ENCODE measurements at places on chromosomes 3 and 15. TPM values are rescaled to one million over a fixed set of nuclear protein-coding genes. Genes with fewer than 3 reads are reported as not detected.
A peak's percentile ranks its signal among the peaks of the same experiment; 100 is the strongest.

The GOLGA8J gene
- polyA plus RNA-seq, result 0.45 TPM

- no peak overlapping the region for H3K27ac ChIP-seq
- H3K36me3 ChIP-seq, result no peaks in the 10 kb centered on the region
- no peaks in the 10 kb centered on the region for H3K4me1 ChIP-seq
- H3K4me3 ChIP-seq, result no peak overlapping the region
- H3K27me3 ChIP-seq, result peaks cover 2% of the 10 kb centered on the region
These were observed 200.7 kb downstream of the MEIS2 start for GRCh38 chr15:36899696-36900095.

DNA sequence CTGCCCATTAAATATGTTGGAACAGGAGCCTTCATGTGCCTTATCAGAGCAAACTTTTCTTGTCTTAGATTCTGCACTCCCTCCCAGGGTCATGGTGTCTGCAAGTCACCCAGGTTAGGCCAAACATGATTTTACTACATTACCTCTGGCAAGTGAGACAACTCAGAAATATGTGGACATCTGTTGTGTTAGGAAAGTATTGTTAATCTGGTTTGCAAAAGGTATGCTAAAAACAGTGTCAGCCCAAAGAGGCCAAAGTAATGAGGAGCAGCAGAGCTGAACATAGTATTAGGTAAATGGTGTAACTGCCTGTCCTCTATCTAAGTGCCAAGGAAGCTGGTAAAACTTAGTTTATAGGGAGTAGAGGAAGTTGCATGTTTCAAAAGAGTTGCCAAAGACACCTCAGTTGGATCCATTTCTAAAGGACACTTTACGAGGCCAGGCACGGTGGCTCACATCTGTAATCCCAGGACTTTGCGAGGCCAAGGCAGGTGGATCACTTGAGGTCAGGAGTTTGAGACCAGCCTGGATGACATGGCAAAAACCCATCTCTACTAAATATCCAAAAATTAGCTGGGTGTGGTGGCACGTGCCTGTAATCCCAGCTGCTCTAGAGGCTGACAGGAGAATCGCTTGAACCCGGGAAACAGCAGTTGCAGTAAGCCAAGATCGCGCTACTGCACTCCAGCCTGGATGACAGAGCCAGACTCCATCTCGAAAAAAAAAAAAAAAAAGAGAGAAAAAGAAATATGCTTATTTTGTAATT lies 22.5 kb upstream of the PPIB start:
- H3K27me3 ChIP-seq, result no peaks in the 10 kb centered on the region
- H3K4me1 ChIP-seq, result no peaks in the 10 kb centered on the region
- H3K4me3 ChIP-seq, result no peak overlapping the region

DNA sequence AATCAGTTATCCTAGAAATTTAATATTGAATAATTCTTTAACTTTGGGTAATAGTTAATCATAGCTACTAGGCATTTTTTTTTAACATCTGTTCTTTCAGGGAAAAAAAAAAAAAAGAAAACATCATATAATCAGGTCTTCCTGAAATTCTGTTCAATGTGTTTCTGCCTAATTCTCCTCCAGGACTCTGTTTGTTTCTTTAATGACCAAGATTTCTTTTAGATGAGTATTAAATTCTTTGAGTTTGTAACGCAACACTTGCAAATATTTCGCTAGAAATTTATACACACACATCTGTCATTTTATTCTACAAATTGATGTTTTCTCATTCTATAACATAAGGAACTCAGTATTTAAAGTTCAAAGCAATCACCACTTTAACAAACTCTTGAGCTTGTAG lies 56.7 kb downstream of the ALCAM start:
- no peaks in the 10 kb centered on the region for H3K4me1 ChIP-seq
- no peak for DNase-seq
- H3K4me3 ChIP-seq, result no peak overlapping the region
- no peaks in the 10 kb centered on the region for H3K36me3 ChIP-seq
- H3K27me3 ChIP-seq, result no peaks in the 10 kb centered on the region

The ELL3 gene
- polyA plus RNA-seq, result 3.6 TPM

The DUOXA2 gene
- polyA plus RNA-seq, result not detected

DNA sequence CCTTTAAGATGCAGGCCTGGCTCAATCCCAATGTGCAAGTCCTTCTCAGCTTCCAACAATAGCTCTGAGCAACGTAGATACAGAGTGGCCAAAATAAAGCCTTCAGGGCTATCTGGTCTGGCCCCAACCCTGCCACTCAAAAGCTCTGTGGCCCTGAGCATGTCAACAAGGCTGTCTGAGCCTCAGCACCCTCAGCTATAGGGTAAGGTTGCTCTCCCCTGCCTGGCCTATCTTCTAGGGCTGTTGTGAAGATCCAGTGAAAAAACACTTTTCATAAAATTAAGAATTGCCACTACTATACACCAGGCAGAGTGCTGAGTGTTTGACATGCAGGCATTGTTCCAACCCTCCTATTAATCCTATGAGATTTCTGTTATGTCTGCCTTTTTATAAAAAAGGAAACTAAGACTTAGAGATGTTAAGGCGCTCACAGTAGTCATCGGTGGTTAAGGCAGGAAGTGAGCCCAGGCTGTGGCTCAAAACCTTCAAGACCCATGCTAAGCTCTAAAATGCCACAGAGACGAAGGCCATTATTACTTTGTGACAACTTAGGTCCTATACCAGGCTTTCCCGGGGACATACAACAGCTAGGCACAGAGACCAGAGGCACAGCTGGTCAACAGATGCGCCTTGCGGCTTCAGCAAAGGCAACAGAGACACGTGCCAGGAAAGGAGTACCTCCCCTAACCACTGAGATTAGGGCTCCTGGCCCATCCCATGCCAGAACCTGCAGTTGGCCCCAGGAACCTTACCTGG lies 5.1 kb downstream of the POLG start:
- peaks cover 38% of the 10 kb centered on the region for H3K4me1 ChIP-seq
- H3K27ac ChIP-seq, result no peak overlapping the region
- no peak overlapping the region for H3K4me3 ChIP-seq
- DNase-seq, result no peak

DNA sequence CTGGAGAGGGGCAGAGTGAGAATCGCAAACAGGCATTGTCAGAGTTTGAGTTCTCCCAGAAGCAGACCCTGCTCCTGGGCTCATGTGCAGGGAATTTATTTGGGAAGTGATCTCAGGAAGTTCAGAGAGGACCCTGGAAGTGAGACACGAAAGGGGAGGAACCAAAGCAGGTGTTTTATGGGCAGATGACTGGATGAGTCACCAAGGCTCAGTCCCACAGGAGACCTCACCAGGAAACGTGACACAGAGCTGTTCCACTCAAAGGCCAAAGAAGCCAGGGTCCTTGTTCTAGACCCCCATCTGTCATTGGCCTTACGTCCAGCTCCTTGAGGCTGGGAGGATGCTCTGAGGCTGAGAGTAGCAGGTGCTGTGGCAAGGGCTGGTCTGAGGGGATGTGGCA lies 43.4 kb upstream of the SEC22A start:
- peaks cover 4% of the 10 kb centered on the region for H3K4me1 ChIP-seq
- DNase-seq, result no peak
- no peaks in the 10 kb centered on the region for H3K27me3 ChIP-seq
- no peak overlapping the region for H3K27ac ChIP-seq

- no peak overlapping the region for H3K27ac ChIP-seq
- no peaks in the 10 kb centered on the region for H3K27me3 ChIP-seq
- DNase-seq, result no peak
- H3K4me1 ChIP-seq, result peaks cover 3% of the 10 kb centered on the region
These were observed 194.1 kb upstream of the KCNMB2 start for GRCh38 chr3:178342111-178342510.

DNA sequence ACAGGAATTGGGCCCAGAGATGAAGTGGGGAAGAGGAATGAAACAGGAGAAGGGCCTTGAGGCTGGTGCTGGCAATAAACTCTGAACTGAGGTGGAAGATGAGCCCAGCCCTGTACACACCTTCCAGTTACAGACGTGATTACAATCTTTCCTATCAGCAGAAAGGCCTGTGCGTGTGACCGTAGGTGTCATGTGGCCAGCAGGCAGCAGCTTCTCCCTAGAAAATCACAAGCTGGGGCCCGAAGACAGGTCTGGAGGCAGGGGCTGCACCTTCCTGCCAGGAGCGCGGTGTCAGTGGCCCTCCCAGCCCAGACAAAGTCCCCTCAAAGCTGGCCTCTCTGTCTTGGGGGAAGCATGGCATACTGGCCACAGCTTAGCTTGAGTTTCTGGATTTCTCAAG lies 16.7 kb upstream of the PIGZ start:
- no peaks in the 10 kb centered on the region for H3K27me3 ChIP-seq
- H3K27ac ChIP-seq, result no peak overlapping the region
- no peaks in the 10 kb centered on the region for H3K36me3 ChIP-seq

GRCh38 chr3:169509780-169510692 lies 153.5 kb downstream of the MECOM start:
- no peak for DNase-seq
- peak overlapping the region; percentile 51 for H3K27ac ChIP-seq
- H3K4me1 ChIP-seq, result no peaks in the 10 kb centered on the region
- no peaks in the 10 kb centered on the region for H3K36me3 ChIP-seq

DNA sequence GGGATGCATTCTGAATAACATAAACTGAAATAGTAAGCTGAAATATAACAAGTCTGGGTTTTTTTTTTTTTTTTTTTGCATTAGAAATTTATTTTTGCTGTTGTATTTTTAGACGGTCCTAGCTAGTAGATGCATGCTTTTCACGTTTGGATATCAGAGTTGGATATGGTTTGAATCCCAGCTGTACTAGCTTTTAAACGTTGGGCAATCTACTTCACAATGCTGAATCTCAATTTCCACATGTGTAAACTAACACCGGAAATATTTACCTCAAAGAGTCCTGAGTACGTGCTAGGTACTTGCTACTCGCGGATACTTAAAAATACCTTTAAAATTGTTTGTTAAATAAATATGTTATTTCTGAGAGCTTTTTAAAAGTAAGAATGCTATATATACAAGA lies 139.8 kb downstream of the BBX start:
- no peak for DNase-seq
- peaks cover 4% of the 10 kb centered on the region for H3K4me1 ChIP-seq
- H3K4me3 ChIP-seq, result no peak overlapping the region
- peak overlapping the region; percentile 53 for H3K27ac ChIP-seq
- no peaks in the 10 kb centered on the region for H3K27me3 ChIP-seq

DNA sequence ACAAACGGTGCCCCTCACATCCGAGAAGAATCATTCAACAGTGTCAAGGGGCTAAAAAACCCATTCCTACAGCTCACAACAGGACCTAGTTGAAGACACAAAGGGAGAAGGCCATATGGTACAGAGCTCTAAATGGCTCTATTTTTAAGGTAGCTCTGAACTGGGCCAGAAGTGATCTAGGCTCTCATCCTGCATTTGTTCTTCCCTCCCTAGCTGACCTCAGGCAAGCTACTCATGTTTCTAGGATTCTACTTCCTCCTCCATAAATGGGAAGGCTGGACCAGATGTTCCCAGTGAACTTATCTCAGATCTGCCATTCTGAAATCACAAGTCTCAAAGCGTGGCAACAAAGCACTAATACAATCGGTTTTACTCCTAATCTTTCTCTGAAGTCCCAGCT lies 62.3 kb downstream of the CPNE4 start:
- DNase-seq, result no peak
- no peaks in the 10 kb centered on the region for H3K4me1 ChIP-seq
- no peaks in the 10 kb centered on the region for H3K27me3 ChIP-seq

- DNase-seq, result no peak
- no peaks in the 10 kb centered on the region for H3K36me3 ChIP-seq
- no peak overlapping the region for H3K4me3 ChIP-seq
- no peaks in the 10 kb centered on the region for H3K4me1 ChIP-seq
These were observed 42.1 kb downstream of the DGKG start for GRCh38 chr3:186319945-186320344.

DNA sequence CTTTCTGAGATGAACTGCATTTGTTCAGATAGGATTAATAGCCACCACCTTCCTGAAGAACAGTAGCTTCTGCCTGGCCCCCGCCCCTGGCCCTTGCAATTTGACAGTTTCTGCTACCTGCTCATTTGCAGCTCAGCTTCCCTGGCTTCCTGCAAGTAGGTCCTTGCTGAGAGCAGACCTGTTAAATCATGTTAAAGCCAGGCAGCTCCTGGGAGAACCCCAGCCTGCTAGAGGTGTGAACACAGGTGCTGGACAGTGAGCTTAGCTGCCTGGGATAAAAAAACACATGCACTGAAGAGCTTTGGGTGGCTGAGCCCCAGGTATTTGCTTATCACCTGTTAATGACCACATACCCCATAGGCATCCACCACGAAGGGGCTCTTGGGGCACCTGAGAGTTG lies 143.4 kb downstream of the PTPRG start:
- H3K27ac ChIP-seq, result no peak overlapping the region
- H3K4me1 ChIP-seq, result no peaks in the 10 kb centered on the region
- no peak for DNase-seq
- no peaks in the 10 kb centered on the region for H3K27me3 ChIP-seq

DNA sequence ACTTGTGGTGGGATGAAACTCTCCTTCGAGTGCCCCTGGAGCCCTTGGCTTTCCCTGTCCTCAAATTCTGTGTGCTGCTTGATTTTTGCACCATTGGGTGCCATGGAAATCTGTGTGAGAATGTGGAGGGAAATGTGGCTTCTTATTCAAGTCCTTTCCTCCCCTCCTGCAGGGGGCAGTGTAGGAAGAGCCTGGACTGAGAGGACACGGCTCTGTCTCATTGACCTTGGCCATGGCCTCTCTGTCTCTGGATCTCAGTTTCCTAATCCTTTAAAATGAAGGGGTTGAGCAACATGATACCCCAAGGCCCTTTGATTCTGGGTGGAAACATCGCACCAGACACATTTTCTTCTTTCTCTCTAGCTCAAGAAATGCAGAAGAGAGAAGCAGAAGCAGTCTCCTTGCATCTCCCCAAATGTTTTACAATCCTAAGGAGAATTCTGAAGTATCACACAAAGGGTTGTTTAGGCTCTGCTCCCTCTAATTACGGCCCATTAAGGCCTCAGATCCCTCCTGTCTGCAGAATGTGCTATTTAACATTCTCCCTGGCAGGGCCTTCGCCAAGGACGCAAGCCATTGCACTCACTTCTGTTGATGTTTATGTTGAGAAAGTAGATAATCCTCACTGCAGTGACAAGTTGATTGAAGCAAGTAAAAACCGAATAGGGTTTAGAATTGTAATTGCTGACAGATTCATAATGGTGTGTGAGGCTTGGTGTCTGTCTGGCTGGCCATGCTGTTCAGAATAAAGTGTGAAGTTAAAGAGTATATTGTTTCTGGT lies 169.1 kb downstream of the TPRG1 start:
- no peak for DNase-seq
- H3K27me3 ChIP-seq, result no peaks in the 10 kb centered on the region
- H3K4me1 ChIP-seq, result peaks cover 14% of the 10 kb centered on the region

DNA sequence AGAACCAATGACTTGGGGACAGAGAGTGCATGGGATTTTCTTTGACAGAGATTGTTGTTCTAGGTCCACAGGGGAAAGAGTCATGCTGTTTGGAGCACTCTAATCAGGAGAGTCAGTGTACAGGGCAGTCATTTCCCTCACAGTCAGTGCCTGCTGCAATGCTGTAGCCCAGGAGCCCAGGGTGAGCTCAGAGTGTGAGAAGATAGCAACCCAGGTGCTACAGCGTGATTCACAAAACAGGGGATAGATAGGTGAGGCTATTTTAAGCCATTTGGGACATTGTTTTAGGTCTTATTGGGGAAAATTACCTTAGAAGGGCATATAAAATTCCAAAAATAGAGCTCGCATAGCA lies 37.3 kb downstream of the LNP1 start:
- no peaks in the 10 kb centered on the region for H3K27me3 ChIP-seq
- H3K36me3 ChIP-seq, result no peaks in the 10 kb centered on the region
- H3K4me3 ChIP-seq, result no peak overlapping the region
- H3K4me1 ChIP-seq, result no peaks in the 10 kb centered on the region

The ZNF501 gene
- 5.5 TPM for polyA plus RNA-seq

Data from muscle of leg (tissue), 16 donors.